H7 (cell line): ENCODE measurements at places on chromosomes 13 and 19.
A peak's percentile ranks its signal among the peaks of the same experiment; 100 is the strongest.

DNA sequence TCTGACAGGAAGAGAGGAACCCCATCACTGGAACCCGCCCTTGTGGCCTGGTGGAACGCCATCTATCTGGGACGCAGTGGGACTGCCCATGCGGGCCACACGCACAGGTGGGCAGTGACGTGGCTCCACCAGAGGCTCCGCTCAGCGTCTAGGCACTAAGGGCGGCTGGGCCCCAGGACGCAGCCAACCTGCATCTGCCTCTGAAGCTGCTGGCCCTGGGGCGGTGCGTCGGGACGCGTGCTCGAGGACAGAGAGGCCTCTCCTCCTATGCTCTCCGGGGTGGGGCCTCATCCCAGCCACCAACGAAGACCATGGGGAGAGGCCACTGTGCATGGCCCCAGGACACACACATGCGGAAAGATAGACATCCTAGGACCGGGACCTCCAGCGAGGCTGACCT, 18.1 kb downstream of the IZUMO4 start:
- no peak for DNase-seq

- DNase-seq, result peak; percentile 36
Observed at GRCh38 chr19:15417699-15418098, 1.1 kb downstream of the AKAP8L start.

- no peak for DNase-seq
Observed at GRCh38 chr13:112947796-112948195, 21.2 kb upstream of the MCF2L start.

- no peak for DNase-seq
Observed at GRCh38 chr13:50892210-50892944, 17.2 kb upstream of the RNASEH2B start.

DNA sequence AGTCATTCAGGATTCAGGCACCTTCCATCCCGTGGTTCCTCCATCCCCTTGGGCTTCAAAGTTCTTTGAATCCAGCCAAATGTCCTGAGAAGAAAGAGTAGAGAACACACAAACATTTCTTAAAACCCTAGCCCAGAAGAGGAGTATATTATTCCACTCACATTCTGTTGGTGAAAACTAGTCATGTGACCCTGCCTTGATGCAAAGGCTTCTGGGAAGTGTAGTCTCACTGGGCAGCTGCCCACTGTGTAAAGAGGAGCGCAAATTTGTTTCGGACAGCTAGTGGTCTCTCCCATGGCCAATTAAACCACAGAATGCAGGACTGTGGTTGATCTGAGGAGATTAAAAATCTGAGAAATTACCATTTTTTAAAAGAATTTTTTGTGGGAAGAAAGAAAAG, 304.4 kb downstream of the SUCLA2 start:
- DNase-seq, result no peak
